ENCODE measurements at places on chromosomes 12 and 14.

DNA sequence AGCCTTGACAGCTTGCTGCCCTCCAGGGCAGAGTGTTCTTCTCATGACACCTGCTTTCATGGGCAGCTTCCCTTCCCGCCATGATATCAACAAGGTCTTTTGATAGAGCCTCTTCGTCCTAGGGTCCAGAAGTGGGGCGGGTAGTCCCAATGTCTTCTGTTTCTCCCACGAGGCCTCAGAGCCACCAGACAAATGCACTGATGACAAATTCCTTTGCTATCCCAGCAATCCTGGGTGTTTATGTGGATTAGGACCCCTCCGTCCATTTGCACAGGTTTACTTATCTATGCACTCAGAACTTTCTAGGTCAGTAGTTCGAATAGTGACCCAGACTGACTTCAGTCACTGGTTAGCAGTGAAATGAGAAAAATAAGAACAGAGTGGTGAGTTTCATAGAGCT is 52.6 kb upstream of the PRMT8 start:
- H3K4me1 ChIP-seq, result no peaks in the 10 kb centered on the region
- no peak for DNase-seq
- no peak overlapping the region for H3K27ac ChIP-seq
- H3K4me3 ChIP-seq, result no peak overlapping the region
- H3K27me3 ChIP-seq, result peaks cover 35% of the 10 kb centered on the region

DNA sequence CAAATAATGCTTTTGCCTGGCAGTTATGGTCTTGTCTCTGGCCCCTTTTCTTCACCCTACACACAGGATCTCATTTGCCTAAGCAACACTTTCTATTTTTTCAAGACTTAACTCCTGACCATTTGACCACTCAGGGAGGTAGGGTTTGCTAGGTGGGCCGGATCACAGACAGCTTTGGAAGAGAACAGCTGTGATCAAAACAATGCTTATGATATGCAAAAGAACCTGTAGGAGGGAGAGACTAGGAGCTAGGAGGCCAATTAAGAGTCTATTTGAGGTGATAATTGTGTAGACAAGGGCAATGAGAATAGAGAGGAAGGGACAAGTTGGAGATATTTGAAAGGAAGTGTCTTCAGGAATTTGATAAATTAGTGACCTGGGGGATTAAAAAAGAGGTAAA is 12.3 kb upstream of the DACT1 start:
- H3K4me1 ChIP-seq, result peaks cover 34% of the 10 kb centered on the region
- no peaks in the 10 kb centered on the region for H3K27me3 ChIP-seq
- H3K36me3 ChIP-seq, result no peaks in the 10 kb centered on the region
- H3K27ac ChIP-seq, result no peak overlapping the region
- no peak overlapping the region for H3K4me3 ChIP-seq

- no peak for DNase-seq
- H3K4me1 ChIP-seq, result no peaks in the 10 kb centered on the region
- H3K27ac ChIP-seq, result no peak overlapping the region
- no peaks in the 10 kb centered on the region for H3K27me3 ChIP-seq
- H3K4me3 ChIP-seq, result no peak overlapping the region
These were observed 23.5 kb upstream of the AMN start for GRCh38 chr14:102898776-102899515.

DNA sequence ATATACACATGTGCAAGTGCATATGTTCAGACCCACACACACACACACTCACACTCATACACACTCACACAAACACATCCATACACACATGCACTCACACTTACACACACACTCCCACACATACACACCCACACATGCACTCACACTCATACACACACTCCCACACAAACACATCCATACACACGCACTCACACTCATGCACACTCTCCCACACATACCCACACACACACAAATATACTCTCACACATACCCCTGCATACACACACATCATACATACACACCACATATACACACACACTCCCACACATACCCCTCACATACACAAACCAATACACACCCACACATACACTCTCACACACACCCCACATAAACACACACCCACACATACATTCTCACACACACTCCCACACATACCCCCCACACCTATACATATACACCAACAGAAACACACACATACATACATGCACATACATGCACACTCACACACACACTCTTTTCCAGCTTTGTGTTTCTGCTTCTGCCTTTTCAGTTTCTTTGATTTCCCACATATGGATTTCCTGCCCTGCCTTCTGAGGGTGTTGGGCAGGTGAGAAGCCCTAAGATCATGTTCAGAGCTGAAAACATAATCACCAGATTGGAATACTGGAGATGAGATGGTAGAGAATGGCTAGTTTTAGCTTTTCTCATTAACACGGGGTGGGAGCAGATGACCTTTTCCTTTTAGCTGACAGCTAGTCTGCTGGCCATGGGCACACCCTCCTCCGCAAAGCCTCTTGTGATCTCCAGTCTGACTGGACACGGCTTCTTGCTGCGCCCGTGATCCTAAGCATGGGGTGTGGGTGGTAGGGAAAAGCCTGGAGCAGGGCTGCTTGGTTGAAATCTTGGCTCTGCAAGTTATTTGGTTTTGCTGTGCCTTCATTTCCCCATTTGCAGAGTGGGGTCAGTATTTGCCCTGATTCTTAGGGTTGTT is 214.0 kb downstream of the CHST11 start:
- no peak overlapping the region for H3K27ac ChIP-seq
- no peak for DNase-seq
- no peaks in the 10 kb centered on the region for H3K36me3 ChIP-seq
- peaks cover 44% of the 10 kb centered on the region for H3K4me1 ChIP-seq
- peaks cover 89% of the 10 kb centered on the region for H3K27me3 ChIP-seq
- no peak overlapping the region for H3K4me3 ChIP-seq

Data from mesothelial cell of epicardium (in vitro differentiated cells).